ENCODE measurements at places on chromosomes 12 and 14. TPM values are rescaled to one million over a fixed set of nuclear protein-coding genes. Genes with fewer than 3 reads are reported as not detected.

DNA sequence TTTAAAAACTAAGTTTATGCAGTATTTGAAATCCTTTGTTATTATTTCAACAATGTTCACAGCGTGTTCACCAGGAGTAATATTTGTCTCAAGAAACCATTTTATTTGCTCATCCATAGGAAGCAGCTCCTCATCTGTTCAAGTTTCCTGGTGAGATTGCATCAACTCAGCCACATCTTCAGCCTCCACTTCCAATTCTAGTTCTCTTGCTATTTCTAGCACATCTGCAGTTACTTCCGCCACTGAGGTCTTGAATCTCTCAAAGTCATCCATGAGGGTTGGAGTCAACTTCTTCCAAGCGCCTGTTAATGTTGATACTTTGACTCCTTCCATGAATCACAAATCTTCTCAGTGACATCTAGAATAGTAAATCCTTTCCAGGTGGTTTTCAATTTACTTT is 18.0 kb downstream of the CLEC9A start:
- no peak for DNase-seq

GRCh38 chr12:6871052-6871957 is 1.8 kb downstream of the SPSB2 start:
- peak; percentile 89 for DNase-seq

DNA sequence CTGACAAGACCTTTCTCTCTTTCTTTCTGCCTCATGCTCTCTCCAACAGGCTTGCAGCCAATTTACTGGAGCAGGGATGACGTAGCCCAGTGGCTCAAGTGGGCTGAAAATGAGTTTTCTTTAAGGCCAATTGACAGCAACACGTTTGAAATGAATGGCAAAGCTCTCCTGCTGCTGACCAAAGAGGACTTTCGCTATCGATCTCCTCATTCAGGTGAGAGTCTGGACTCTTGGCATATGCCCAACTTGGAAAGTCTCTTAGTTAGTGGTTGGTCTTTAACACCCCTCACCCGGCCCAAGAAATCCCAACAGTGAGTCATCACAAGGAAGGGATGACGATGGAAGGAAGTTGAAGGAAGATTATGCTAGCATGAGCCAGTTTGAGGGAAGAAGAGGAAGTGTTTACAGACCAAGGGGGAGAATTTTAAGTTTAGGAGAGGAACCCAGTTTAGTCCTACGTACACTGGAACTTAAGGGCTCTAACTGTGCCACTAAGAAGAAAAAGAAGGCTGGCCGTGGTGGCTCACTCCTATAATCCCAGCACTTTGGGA is 189.7 kb downstream of the ETV6 start:
- peak; percentile 75 for DNase-seq

GRCh38 chr12:122021193-122021821 is 377 bp upstream of the BCL7A start:
- peak; percentile 40 for DNase-seq

The IFT81 gene
- total RNA-seq = 5.3 TPM

- DNase-seq = no peak
These were observed 37.0 kb upstream of the SFSWAP start for GRCh38 chr12:131673888-131674257.

- DNase-seq = no peak
These were observed 64.6 kb downstream of the VRK1 start for GRCh38 chr14:96861568-96862310.

DNA sequence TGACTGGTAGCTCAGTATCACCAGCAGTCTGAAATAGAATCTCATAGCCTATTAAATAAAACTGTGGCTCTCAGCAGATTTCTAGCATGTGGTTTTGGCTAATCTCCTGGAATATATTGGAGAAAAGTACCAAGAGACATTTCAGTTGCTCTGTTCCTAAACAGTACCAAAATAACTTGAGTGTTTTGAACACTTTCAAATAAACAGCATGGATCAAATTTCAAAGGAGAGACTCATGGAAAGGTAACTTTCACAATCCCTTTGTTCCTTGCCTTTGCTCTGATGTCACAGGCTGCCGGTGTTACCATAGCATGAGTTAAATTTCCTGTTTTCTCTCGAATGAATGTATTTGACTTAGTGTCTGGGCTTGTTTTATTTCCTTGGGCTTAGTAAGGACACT is 3.4 kb downstream of the ARG2 start:
- no peak for DNase-seq

DNA sequence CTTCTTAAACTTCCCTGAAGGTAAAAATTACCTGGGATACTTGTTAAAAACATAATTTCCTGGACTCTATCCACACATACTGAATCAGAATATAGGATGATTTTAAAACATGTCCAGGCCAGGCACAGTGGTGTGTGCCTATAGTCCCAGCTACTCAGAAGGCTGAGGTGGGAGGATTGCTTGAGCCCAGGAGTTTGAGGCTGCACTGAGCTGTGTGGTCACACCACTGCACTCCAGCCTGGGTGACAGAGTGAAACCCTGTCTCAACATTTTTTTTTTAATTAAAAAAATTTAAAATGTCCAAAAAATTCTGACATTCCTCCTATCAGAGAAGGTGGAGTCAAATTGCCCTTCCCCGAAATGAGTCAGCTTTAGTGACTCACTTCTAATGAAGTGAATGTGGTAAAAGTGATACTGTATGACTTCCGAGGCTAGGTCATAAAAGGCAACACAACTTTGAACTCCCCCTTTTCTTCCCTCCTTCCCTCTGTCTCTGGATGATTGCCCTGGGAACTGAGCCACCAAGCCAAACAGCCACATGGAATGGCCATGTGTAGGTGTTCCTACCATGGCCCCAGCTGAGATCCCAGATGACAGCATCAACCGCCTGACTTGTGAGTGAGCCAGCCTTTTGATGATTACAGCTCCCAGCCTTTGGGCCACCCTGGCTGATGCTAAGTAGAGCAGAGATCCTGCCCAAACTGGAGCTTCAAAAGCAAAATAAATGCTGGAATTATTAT is 36.3 kb downstream of the LIMA1 start:
- peak; percentile 92 for DNase-seq

DNA sequence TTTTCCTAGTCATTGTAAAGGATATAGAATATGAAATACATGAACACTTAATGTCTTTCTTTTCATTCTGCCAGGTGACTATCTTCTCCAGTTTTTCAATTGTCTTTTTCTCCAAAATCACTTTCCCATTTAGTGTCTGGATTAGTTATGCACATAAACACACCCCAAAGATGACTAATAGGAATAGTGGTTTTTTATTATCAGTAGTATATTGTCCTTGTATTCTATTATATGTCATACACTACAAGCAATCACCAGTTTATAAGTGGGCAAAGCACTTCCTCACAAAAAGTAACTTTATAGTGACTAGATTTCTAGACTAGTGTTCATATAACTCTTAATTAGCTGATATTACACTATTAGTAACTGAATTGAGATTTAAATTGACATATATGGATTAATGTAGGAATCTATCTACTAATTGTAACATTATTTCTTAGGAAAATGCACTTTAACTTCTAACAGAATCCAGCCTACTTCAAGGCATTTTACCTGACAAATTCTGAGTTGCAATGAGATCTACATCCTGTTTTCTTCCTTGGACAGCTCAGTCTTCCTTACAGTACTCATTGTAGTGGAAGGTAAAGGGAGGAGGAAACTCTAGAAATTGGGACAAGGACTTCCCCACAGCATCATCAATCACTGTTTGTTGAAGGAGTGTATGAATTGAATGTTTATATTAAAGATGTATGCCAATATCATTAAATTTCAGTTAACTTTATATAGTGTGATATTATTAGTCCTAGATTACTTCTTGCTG is 186.1 kb upstream of the GARIN2 start:
- no peak for DNase-seq

DNA sequence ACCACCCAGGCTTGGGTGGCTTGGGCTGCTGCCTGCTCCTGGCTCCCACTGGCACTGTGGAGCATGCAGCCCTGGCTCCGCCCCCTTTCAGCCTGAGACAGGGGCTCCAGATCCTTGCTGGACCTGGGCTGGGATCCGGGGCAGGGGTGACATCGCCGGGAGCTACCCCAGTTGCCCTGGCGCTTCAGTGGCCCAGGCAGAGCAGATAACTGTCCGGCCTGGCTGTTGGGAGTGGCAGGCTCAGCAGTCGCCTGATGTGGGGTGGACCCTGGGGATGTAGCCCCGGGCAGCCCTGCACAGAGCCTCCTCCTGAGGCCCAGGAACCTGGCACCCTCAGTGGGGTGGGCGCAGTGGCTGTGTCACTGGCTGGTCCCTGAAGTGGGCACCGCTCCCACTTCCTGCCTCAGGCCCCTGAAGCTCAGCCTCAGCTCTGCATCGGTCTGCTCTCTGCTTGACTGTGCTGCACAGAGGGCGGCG is 57.9 kb downstream of the FUT8 start:
- DNase-seq = no peak
